Skeletal muscle cell (primary cell): ENCODE measurements at places on chromosomes 1 and 21.

GRCh38 chr21:19321688-19322087 lies 918.1 kb upstream of the TMPRSS15 start:
- DNase-seq, result no peak

DNA sequence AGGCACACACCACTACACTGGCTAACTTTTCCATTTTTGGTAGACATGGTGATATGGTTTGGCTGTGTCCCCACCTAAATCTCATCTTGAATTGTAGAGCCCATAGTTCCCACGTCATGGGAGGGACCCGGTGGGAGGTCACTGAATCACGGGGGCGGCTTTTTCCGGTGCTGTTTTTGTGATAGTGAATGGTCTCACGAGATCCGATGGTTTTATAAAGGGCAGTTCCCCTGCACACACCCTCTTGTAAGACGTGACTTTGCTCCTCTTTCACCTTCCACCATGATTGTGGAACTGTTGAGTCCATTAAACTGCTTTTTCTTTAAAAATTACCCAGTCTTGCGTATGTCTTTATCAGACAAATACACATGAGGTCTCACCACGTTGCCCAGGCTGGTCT lies 1.3 kb upstream of the FTCD start:
- no peak for DNase-seq

DNA sequence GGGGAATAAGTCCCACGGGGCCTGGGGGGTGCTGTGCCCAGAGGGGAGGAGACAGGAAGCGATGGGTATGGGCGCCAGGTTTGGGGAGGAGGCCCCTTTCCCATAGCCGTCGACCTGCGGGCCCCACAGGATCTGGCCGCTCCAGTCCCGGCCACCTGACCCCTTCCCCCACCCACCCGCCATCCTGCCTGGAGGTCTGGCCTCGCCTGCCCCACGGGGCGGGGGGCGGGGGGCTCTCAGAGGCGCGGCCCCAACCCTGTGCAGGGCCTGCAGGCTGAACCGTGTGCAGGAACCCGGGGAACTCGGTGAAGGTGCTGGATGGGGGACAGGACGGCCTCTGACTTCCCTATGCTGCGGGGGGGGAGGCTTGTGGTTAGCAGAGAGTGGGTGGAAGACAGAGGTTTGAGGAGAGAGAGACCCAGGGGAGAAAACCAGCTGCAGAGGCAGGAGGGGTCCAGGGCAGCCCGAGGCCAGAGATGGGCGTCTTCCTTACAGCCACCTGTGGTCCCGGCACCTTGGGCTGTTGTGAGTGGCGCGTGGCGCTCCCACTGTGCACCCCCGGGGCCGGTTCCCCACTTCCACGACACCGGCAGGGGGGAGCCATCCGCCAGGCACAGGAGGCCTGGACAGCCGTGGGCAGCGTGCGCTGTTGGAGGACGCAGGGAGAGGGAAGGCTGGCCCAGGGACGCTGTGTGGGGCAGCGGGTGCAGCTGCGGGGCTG lies 2.5 kb upstream of the TNFRSF18 start:
- peak; percentile 39 for DNase-seq

- no peak for DNase-seq
Measured at GRCh38 chr1:222413436-222413835, 134.5 kb downstream of the HHIPL2 start.

DNA sequence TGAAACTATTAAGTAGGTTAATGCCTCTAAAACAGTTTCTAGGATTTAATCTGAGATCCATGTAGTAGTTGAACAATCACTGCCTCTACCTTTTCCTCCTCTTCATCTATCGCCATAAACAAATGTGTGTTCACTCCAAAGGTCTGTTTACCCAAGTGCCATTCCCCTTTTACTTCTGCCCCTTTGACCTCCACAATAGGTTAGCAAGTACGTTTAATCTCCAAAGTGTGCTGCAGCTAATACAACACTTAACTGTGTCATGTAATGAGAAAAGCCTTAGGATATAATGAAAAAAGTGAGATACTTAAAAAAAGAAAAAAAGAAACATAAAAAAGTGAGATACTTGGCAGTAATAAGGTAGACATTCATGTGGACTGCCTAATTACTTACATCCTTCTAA lies 28.2 kb downstream of the GPBP1L1 start:
- no peak for DNase-seq

- DNase-seq, result peak; percentile 87
Measured at GRCh38 chr1:179925922-179926849, 28.4 kb upstream of the CEP350 start.
